Activated T-cell treated with anti-CD3 and anti-CD28 coated beads, Interleukin-2, amount 50 U/mL, for 4 hours (primary cell): ENCODE measurements at places on chromosomes 5 and 9. TPM values are rescaled to one million over a fixed set of nuclear protein-coding genes. Genes with fewer than 3 reads are reported as not detected.

Gene MYMK
- total RNA-seq: not detected

Gene PTPDC1
- 4.5 TPM for total RNA-seq

Gene CDH9
- not detected for total RNA-seq

Gene PJA2
- total RNA-seq: 33.7 TPM

Gene MCC
- 2.5 TPM for total RNA-seq

Gene LCN9
- not detected for total RNA-seq

Gene TMC1
- total RNA-seq: not detected

DNA sequence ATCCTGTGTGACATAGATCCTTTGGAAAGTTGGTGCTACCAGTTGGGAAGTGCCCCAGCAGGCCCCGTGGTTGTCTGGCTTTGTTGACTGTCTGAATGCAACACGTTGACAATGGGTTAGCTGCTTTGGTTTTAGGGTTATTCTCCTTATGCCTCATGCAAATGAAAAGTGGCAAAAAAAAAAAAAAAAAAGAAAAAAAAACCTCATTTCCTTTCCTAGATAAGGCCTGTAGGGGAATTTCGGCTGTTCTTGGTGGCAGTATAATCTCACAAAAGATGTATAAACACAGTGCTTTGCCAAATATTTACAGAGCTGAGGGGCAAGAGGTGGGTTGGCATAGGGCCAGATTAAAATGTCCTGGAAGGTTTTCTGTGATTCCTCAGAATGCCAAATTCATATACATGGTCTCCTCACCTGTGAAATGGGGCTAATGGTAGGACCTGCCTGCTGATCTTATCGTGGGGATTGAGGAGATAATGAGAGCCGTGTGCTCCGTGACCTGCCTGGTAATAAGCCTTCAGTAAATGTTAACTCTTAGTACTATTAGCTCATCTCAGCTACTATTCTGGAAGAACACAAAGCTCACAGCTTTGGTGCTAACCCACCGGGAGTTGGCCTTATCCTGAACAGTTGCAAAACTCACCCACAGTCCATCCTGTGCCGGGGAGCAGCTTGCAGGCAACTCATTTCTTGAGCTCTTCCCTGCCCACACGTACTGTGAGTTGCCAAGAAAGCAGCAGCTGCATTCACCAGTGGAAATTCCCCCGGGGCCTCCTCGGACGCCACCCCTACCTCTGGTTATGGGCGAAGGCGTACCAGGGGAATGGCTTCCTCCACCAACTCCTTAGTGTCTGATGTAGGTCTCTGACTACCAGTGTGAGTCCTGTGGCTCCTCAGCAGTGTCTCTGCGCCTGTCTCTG, 220.3 kb downstream of the NR3C1 start:
- peak; percentile 34 for DNase-seq

DNA sequence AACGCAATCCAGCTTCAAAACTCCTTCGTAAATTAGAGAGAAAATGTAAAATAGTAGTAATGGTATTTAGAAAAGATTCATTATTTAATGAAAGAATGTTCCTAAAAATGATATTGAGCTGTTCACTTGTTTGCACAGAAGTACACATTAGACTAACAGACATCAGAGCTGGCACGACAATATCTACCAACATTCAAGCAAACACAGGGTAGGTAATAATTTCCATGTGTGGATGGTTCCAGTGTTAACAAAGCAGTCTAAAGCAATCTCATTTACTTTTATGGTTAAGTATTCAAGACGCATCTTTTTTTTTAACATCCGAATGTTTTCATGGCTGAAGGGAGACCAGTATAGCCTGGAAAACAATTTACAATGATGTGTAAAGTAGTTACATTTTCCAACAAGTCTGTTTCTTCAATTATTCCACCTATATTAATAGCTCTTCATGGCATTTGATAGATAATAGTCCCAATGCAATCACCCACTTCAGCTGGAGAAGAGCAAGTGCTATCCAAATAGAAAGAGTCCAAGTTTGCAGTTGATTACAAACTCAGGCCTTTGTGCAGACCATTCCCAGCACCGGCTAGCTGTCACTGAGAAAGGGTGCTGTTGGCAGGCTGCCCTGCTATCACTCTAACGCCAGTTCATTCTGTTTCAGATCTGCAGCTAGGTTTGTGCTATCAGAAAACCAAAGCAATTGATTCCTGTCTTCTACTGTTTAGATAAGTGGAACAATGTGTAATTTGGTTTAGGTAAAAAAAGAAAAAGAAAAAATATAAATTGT, 458.8 kb downstream of the DTWD2 start:
- no peak for DNase-seq

DNA sequence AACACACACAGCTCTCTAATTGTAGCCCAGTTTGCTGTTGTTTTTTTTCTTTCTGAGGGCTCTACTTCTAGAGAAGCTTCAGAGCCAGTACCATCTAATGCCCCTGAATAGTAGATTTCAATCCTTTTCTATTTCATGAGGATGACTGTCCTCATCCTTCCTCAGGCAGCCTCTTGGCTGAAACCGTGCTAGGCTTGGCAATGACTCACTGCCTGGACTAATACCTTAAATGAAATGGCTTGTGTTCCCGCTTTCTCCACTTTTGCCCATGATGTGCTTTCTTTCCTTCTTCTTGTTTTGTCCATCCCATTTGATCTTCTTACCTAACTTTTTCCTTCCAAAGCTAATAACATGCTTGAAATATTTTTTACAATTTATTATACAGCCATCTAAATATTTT, 80.1 kb downstream of the ITGA1 start:
- DNase-seq: no peak

DNA sequence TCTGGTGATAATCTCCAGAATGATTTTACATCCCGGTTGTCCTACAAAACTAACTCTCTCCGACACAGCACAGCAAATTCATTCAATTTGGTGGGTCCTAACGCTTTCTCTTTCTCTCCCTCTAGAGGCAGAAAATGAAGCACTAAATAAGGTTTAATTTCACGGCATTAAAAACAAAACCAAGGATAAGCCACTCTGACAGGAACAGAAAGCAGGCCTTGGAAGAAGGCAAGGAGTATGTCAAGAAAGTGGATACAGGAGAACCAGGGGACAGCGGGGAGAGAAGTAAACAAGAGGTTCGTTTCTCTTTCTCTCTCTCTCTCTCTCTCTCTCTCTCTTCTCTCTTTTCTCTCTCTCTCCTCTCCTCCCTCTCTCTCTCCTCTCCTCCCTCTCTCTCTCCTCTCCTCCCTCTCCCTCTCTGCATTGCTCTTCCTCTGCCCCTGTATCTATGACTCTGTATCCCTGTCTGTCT, 49.8 kb downstream of the EBF1 start:
- no peak for DNase-seq

DNA sequence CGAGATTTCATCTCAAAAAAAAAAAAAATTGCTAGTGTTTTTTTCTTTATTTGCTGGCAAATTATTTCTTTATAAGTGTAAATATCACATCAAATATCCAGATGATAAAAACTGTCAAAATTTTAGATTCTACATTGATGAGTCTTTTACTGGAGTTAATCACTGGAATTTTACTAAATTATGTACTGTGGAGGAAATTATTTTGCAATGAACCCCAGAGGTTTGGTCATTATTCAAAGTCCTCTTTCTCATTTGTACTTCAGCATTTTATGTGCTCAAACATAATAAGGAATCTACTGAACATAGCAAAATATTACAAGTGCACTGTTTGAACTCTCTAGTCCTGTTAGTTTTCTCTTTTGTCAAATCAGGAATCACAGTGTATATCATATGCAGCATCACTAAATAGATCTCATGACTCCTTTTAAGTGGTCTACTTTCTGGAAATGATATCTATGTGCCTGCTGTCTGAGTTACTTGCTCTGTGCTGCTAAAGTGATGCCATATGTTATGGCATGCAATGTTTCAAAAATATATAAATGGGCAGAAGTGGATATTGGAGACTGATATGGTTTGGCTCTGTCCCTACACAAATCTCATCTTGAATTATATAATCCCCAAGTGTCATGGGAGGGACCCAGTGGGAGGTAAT, 18.0 kb downstream of the OTULINL start:
- no peak for DNase-seq
